ENCODE measurements at places on chromosomes 2 and 18. TPM values are rescaled to one million over a fixed set of nuclear protein-coding genes. Genes with fewer than 3 reads are reported as not detected.
A peak's percentile ranks its signal among the peaks of the same experiment; 100 is the strongest.

ECEL1 gene
- 1.0 TPM for total RNA-seq

DNA sequence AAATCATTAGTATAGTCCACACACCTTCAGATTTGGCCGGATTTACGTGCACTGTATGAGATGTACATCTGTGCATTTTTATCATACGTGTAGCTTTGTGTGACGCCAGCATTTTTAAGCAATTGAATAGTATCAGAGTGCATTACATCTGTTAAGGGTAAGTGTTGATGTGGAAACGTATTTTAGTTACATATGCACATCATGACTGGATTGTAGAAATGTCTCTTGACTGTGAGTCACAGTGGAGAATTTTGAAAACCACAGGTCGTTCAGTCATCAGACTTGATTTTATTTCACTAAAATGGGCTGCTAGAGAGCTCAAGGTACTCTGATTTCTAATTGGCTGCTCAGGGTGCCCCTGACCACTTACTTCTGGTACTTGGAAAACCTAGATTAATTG is 5.4 kb upstream of the GPBAR1 start:
- peaks cover 36% of the 10 kb centered on the region for H3K4me1 ChIP-seq
- DNase-seq: no peak
- H3K36me3 ChIP-seq: peaks cover 66% of the 10 kb centered on the region
- no peak overlapping the region for H3K27ac ChIP-seq
- no peaks in the 10 kb centered on the region for H3K27me3 ChIP-seq
- H3K4me3 ChIP-seq: no peak overlapping the region

- H3K27ac ChIP-seq: no peak overlapping the region
- DNase-seq: no peak
- no peak overlapping the region for H3K4me3 ChIP-seq
- peaks cover 8% of the 10 kb centered on the region for H3K36me3 ChIP-seq
- no peaks in the 10 kb centered on the region for H3K27me3 ChIP-seq
Measured at GRCh38 chr2:144481109-144481508, 38.8 kb downstream of the ZEB2 start.

DNA sequence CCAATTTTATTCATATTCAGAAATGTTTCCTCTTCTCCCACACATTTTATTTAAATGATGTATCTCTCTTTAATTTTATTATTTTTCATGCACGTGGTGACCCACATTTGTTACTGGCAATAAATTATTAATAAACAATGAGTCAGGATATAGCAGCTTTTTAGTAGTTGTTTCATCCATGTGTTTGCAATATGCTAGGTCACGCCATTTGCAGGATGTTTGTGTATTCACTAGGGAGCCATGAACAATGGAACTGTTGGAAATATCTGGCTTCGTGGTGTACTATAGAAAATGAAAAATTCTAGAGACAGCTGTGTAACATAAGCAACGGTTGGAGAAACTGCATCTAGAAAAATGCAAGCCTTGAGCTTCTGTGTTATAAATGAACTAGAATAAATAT is 176.0 kb upstream of the COL3A1 start:
- no peaks in the 10 kb centered on the region for H3K4me1 ChIP-seq
- no peaks in the 10 kb centered on the region for H3K27me3 ChIP-seq
- H3K36me3 ChIP-seq: no peaks in the 10 kb centered on the region
- no peak overlapping the region for H3K4me3 ChIP-seq
- H3K27ac ChIP-seq: no peak overlapping the region
- no peak for DNase-seq

RIT2 gene
- total RNA-seq: not detected

DNA sequence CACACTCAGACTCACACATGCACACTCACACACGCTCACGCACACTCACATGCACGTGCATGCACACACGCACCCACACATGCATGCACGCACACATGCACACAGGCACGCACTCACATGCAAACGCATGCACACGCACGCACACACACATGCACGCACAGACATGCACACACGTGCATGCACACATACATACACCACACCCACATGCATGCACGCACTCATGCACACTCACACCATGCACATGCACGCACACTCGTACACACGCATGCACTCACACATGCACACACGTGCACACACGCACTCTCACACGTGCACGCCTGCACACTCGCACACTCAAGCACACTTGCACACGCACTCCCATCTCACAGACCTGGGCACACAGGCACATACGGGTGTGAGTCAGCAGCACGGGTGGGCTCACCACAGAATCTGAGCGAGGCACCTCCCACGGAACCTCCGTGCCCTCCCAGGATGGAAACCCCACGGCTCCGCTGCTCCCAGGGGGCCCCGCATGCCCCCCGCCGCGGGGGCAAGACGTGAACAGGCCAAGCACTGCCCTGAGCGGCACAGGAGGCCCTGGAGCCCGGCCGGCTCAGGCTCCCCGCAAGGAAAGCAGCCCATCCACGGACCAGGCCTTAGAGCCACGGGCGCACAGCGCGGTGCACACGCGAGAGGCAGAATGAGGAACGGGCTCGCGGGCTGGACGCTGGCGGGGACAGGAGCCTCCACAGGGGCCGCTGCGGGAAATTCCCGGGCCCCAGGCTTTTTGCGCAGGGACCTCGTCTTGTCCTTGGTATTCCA is 8.4 kb upstream of the KCNG2 start:
- no peaks in the 10 kb centered on the region for H3K36me3 ChIP-seq
- no peak for DNase-seq
- H3K4me3 ChIP-seq: no peak overlapping the region
- H3K27me3 ChIP-seq: peaks cover 74% of the 10 kb centered on the region
- H3K4me1 ChIP-seq: peaks cover 22% of the 10 kb centered on the region

- no peaks in the 10 kb centered on the region for H3K27me3 ChIP-seq
- H3K36me3 ChIP-seq: no peaks in the 10 kb centered on the region
- DNase-seq: peak; percentile 48
- H3K4me3 ChIP-seq: no peak overlapping the region
Measured at GRCh38 chr2:9830685-9831410, 12.4 kb upstream of the TAF1B start.

CCDC93 gene
- 47.3 TPM for total RNA-seq

- H3K36me3 ChIP-seq: peaks cover 24% of the 10 kb centered on the region
- H3K4me1 ChIP-seq: peaks cover 12% of the 10 kb centered on the region
- no peak overlapping the region for H3K27ac ChIP-seq
- DNase-seq: no peak
- peak overlapping the region; percentile 24 for H3K4me3 ChIP-seq
Measured at GRCh38 chr18:10559553-10560451, 34.0 kb downstream of the NAPG start.

DNA sequence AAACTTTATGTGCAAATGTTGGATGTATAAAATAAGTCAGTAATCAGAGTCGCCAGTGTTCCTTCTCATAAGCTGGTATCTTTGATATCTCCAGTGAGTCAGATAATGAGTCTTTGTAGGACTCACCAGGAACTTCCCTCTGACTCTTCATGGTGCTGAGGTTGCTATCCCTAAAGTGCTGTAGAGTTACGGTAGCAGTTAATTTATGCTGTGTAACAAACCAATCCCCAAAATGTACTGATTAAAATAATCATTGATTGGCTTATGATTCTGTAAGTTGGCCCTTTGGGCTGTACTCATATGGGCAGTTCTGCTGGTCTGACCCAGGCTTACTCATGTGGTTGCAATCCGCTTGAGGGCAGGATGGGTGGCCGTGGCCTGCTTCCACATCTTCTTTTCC is 43.8 kb downstream of the MAIP1 start:
- H3K36me3 ChIP-seq: no peaks in the 10 kb centered on the region
- no peaks in the 10 kb centered on the region for H3K27me3 ChIP-seq
- H3K4me3 ChIP-seq: no peak overlapping the region
- H3K4me1 ChIP-seq: no peaks in the 10 kb centered on the region
- no peak overlapping the region for H3K27ac ChIP-seq

- H3K4me3 ChIP-seq: no peak overlapping the region
- DNase-seq: no peak
- H3K36me3 ChIP-seq: no peaks in the 10 kb centered on the region
- no peak overlapping the region for H3K27ac ChIP-seq
- no peaks in the 10 kb centered on the region for H3K4me1 ChIP-seq
- no peaks in the 10 kb centered on the region for H3K27me3 ChIP-seq
Measured at GRCh38 chr2:6657136-6657535, 208.6 kb downstream of the CMPK2 start.

ANKRD30BL gene
- not detected for total RNA-seq

DNAH7 gene
- total RNA-seq: 9.2 TPM

GRCh38 chr18:58505181-58505580 is 123.7 kb downstream of the ALPK2 start:
- no peaks in the 10 kb centered on the region for H3K4me1 ChIP-seq
- no peak overlapping the region for H3K27ac ChIP-seq
- H3K36me3 ChIP-seq: no peaks in the 10 kb centered on the region

ATP6V1C2 gene
- 1.7 TPM for total RNA-seq

- DNase-seq: no peak
- H3K4me3 ChIP-seq: no peak overlapping the region
- no peaks in the 10 kb centered on the region for H3K27me3 ChIP-seq
- H3K4me1 ChIP-seq: no peaks in the 10 kb centered on the region
Measured at GRCh38 chr2:224650815-224651439, 65.2 kb downstream of the CCDC195 start.

GRCh38 chr2:47056374-47056773 is 98.7 kb downstream of the STPG4 start:
- peaks cover 41% of the 10 kb centered on the region for H3K4me1 ChIP-seq
- peaks cover 45% of the 10 kb centered on the region for H3K36me3 ChIP-seq
- no peak overlapping the region for H3K4me3 ChIP-seq

UGT1A4 gene
- total RNA-seq: not detected

GRCh38 chr18:3454365-3455089 is 4.6 kb downstream of the TGIF1 start:
- no peak for DNase-seq
- H3K4me1 ChIP-seq: peaks cover 55% of the 10 kb centered on the region
- no peaks in the 10 kb centered on the region for H3K27me3 ChIP-seq
- H3K36me3 ChIP-seq: peaks cover 32% of the 10 kb centered on the region
- H3K27ac ChIP-seq: peak overlapping the region; percentile 99

GRCh38 chr2:9710311-9710710 is 79.5 kb upstream of the YWHAQ start:
- no peaks in the 10 kb centered on the region for H3K36me3 ChIP-seq
- no peaks in the 10 kb centered on the region for H3K27me3 ChIP-seq
- H3K27ac ChIP-seq: no peak overlapping the region
- no peaks in the 10 kb centered on the region for H3K4me1 ChIP-seq
- no peak for DNase-seq
- no peak overlapping the region for H3K4me3 ChIP-seq

MFSD2B gene
- 0.38 TPM for total RNA-seq

DNA sequence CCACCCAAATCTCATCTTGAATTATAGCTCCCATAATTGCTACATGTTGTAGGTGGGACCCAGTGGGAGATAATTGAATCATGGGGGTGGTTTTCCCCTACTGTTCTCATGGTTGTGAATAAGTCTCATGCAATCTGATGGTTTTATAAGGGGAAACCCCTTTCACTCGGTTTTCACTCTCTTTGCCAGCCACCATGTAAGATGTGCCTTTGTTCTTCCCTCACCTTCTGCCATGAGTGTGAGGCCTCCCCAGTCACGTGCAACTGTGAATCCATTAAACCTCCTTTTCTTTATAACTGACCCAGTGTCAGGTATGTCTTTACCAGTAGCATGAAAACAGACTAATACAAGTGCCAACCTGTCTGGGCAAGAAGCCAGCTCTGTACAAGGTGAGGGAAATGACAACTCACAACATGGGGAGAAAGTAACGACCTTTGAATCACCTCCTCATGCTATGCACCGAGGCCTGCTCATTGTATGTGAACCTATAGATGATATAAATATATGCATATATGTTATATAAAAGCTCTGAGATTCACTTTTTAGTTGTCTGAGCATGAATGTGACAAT is 162.2 kb downstream of the ALPK2 start:
- DNase-seq: no peak
- H3K4me1 ChIP-seq: no peaks in the 10 kb centered on the region
- no peaks in the 10 kb centered on the region for H3K36me3 ChIP-seq
- H3K4me3 ChIP-seq: no peak overlapping the region
- H3K27ac ChIP-seq: no peak overlapping the region
- H3K27me3 ChIP-seq: no peaks in the 10 kb centered on the region

CFAP65 gene
- total RNA-seq: 7.6 TPM

- H3K36me3 ChIP-seq: no peaks in the 10 kb centered on the region
- H3K4me3 ChIP-seq: no peak overlapping the region
- H3K27me3 ChIP-seq: no peaks in the 10 kb centered on the region
- peaks cover 8% of the 10 kb centered on the region for H3K4me1 ChIP-seq
- peak; percentile 49 for DNase-seq
Measured at GRCh38 chr2:86368161-86368824, 30.9 kb upstream of the REEP1 start.

GRCh38 chr2:60025496-60025895 is 528.0 kb downstream of the BCL11A start:
- no peaks in the 10 kb centered on the region for H3K4me1 ChIP-seq
- H3K27ac ChIP-seq: no peak overlapping the region
- H3K36me3 ChIP-seq: no peaks in the 10 kb centered on the region
- no peak overlapping the region for H3K4me3 ChIP-seq

TFCP2L1 gene
- total RNA-seq: 19.2 TPM
